ENCODE measurements at places on chromosomes 12 and 14.

GRCh38 chr12:25005376-25005775 lies 56.5 kb upstream of the BCAT1 start:
- DNase-seq: no peak

GRCh38 chr14:58863661-58864345 lies 226.0 kb downstream of the DACT1 start:
- DNase-seq: no peak

GRCh38 chr12:105024928-105025327 lies 38.8 kb downstream of the NOPCHAP1 start:
- peak; percentile 32 for DNase-seq

DNA sequence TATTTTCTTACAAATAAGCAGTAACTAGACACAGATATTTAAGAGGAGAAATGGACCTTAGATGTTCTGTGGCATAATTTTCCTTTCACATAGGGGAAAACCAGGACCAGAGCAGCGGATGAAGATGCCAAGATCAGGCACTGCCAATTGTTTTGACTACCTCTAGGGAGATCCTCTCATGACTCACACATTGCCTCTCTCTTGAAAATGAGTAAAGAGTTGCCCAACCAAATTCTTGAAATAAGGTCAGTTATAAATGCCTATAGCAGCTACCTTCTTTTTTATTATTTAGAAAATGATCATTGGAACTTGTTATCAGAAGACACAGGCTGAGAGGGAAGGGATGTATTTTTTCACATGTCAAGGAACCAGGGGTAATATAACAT lies 263.4 kb upstream of the PLEKHG7 start:
- DNase-seq: no peak

GRCh38 chr12:115869604-115870003 lies 407.9 kb downstream of the MED13L start:
- DNase-seq: no peak

DNA sequence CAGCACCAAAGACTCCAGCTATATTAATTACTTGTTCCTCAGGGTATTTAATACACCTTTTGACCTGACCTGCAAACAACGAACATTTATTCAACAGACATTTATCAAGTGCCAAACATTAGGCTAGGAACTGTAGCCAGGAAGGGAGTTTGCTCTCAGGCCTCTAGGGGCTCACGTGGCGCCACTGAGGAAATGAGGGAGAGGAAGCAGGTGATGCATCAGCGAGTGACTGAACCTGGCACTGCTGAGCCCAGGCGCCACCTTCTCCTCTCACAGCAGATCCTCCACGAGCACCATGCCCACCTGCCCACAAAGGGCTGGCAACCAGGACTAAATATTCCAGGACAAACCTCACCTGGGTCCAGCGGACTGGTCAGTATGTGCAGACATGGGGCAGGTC lies 50.2 kb downstream of the SETD3 start:
- DNase-seq: no peak

- DNase-seq: no peak
Measured at GRCh38 chr14:70804556-70805162, 4.7 kb downstream of the MAP3K9 start.

- DNase-seq: no peak
Measured at GRCh38 chr14:75667099-75667765, 6.2 kb downstream of the TTLL5 start.

DNA sequence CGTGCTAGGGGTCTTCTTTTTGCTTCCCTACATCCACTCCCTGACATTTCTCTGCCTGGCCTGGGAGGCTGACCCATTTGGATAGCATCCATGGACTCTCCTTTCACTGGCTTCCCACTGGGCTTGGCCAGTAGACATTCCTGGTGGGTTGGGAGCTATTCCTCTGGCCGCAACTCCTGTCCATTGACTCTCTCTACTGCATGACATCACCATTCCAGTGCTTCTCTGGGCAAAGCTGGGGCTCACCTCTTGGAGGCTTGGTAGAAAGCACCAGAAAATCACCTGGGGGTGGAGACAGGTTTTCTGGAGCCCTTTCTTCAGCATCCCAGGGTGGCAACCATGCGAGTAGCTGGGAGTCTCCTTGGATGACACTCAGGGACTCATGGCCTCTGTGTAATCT lies 16.7 kb upstream of the LHX5 start:
- no peak for DNase-seq

DNA sequence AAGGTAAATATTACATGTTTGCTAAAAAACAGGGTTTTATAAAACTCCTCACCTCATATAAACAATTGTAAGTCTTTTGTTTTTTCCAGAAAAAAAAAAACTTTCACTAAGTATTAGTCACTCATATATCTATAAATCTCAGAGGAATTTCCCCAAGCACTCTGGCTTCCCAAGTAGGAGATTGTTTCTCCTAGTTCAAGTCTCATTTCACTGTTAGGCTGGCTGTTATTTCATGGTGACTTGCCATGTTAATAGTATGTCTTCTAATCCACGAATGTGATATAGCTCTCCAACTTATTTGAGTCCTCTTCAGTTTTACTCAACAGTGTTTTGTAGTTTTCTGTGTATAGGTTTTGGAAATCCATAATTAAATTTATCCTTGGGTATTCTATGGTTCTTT lies 61.6 kb downstream of the CAPZA3 start:
- DNase-seq: no peak

DNA sequence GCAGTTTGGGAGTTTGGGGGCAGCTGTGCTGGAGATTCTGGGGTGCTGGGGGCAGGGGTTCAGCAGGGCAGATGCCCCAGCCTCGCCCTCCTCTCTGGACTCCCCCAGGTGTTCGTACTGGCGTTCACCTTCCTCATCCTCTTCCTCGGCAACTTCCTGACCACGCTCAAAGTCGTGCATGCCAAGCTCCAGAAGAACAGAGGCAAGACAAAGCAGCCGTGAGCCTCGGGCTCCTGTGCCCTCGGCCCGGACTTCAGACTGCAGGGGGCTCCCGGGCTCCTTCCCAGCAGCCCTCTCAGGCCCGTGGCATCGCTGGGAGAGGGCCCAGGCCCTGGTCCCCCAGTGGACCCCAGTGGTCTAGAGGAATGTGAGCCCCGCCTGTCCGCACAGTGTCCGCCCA lies 18.0 kb downstream of the RHOF start:
- no peak for DNase-seq

- no peak for DNase-seq
Measured at GRCh38 chr14:74459976-74460375, 33.1 kb downstream of the NPC2 start.

DNA sequence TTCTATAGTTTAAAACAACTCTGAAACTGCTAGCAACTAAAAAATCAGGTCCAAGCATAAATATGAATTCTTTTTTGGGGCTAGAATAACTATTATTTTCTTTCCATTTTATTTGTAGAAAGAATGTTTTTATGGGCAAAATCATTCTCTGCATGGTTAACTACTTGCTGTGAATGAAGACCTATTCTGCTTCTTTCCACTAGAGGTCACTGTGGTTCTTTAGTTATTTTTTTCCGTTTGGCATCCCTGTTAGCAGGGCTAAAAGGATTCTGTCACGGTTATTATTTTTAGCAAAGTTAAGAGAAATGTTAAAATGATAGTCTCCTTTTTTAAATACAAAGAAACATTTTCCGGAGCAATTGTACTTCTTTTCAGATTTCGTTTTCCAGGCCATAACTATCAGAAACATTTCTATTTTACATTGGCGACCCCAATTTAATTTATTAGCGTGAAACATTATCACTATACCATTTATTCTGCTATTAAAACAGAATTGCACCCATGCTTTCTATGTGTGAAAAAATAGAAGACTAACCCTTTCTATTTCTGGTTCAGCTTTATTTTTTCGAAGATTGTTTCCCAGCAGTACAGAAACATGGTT lies 404.8 kb downstream of the ATP23 start:
- DNase-seq: no peak

DNA sequence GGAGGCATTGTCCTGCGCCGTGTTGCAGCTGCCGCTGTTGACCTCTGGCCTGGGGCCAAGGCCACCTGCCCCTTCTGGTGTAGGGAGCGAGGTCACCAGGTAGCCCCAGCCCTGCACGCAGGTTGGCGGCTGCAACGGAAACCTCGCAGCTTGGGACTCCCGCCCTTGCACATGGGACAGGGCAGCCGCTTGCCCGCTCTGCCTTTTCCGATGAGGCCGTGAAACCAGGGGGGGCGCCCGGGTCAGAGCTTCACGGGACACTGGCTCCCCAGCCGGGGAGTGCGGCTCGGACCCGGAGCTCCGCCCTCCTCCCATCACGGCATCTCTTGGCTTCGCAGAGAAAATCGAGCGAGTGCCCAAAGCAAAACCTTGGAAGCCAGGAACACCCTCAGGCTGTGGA lies 25.4 kb downstream of the DNAH10 start:
- DNase-seq: no peak

- no peak for DNase-seq
Measured at GRCh38 chr14:100359881-100360280, 36.7 kb downstream of the SLC25A47 start.
